ENCODE measurements at places on chromosomes 5 and 9.

DNA sequence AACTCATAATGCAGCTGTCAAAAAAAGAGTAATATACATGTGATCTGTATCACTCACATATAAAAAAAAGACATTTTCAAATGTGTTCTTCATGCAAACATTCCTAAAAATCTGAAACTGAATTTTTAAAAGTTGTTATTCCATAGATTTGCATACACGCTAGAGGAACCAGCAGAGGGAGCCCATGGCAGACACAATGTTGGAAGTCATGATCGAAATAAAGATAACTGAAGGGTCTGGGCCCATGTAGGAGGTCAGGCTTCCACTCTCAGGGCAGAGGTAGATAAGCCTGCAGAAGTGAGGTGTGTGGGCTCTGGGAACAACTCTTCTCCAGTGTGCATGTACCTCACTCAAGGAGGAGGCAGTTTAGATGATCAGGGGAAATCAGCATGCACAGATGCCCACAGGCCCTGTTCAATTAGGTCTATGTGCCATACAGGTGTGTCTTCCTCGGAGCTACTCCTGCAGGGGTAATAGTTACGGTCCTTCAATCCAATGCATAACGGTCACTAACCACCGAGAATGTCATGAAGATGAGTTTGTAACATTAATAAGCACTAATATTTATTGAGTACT, 208.6 kb downstream of the EPB41L4A start:
- DNase-seq: no peak

GRCh38 chr9:71755230-71755629, 13.1 kb downstream of the CEMIP2 start:
- no peak for DNase-seq

GRCh38 chr5:505951-506525, 18.2 kb downstream of the SLC9A3 start:
- DNase-seq: no peak

- no peak for DNase-seq
These were observed 5.4 kb downstream of the CD72 start for GRCh38 chr9:35612843-35613242.

GRCh38 chr9:107228496-107229039, 54.5 kb upstream of the RAD23B start:
- no peak for DNase-seq

DNA sequence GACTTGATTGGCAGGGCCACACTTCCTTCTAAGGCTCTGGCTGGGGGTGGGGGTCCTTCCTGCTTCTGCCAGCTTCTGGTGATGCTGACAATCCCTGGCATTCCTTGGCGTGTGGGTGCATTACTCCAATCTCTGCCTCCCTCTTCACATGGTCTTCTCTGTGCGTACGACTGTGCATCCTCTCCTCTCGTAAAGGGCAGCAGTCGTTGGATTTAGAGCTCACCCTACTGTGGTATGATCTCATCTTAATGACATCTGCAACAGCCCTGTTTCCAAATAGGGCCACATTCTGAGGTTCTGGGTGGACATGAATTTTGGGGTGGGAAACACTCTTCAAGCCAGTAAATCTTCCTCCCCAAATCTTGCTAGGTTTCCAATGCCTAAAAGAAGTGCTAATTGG, 36.8 kb downstream of the ROPN1L start:
- DNase-seq: no peak

GRCh38 chr5:90144625-90145327, 264.8 kb downstream of the CETN3 start:
- no peak for DNase-seq

- no peak for DNase-seq
These were observed 8.5 kb downstream of the FBXL17 start for GRCh38 chr5:108373426-108373825.

- DNase-seq: peak; percentile 67
These were observed 610.9 kb downstream of the RAB3C start for GRCh38 chr5:59193616-59194319.

DNA sequence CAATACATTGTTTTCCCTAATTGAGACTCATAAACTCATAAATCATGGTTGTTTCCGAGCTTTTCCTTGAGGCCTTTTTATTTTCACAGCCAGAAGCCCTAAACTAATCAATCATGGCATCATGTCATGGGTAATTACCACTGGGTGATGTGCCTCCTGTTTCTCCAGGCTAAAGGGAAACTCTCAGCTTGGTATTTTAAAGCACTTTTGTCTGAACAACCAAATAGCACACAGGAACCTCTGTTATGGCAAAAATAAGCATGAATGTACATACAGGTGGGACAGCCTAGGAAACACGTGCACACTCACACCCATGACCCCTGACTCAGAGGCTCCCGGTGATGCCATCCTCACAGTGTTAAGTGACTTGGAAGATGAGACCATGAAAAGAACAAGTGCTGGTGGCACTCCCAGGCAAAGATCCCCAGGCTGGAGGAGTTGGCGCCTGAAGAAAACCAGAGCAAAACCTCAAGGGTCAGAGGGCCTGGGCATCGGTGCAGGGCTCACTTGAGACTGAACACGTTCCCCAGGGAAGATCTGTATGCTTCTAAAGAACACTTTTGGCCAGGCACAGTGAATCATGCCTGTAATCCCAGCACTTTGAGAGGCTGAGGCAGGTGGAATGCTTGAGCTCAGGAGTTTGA, 154.3 kb downstream of the ROR2 start:
- DNase-seq: no peak

GRCh38 chr9:127954831-127955293, 17.2 kb upstream of the DPM2 start:
- DNase-seq: no peak

DNA sequence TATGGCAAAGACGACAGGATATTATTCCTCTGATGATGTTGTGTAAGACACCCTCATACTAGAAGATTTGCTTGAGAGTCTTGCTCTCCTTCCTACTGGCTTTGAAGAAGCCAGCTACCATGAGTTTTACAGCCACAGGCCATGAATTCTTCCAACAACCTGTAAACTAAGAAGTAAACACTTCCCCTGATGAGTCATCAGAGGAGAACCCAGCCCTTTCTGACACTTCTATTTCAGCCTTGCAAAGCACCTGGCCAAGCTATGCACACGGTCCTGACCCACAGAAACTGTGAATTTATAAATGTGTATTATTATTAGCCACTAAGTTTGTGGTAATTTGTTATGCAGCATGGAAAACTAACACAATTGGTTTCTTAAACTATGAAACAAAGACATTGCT, 288.8 kb upstream of the ADAMTSL1 start:
- no peak for DNase-seq

- no peak for DNase-seq
These were observed 245.1 kb upstream of the MEF2C start for GRCh38 chr5:89128092-89128491.

DNA sequence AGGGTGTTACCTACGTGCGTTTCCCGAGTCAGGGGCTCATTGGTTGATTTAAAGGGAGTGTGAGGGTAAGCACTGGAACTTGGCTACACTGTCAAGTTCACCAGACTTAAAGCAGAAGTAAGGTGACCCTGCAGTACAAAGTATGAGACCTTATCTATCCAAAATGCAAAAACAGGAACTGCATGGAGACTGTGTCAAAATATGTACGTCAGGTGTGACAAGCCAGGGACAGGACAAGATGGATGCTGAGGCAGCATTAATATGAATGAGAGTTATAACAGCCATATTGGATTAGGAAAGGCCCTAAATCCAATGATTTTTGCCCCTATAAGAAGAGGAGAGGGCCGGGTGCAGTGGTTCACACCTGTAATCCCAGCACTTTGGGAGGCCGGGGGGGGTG, 15.4 kb upstream of the SUSD3 start:
- DNase-seq: no peak

- peak; percentile 32 for DNase-seq
These were observed 52.0 kb upstream of the KCNIP1 start for GRCh38 chr5:170451747-170452365.

DNA sequence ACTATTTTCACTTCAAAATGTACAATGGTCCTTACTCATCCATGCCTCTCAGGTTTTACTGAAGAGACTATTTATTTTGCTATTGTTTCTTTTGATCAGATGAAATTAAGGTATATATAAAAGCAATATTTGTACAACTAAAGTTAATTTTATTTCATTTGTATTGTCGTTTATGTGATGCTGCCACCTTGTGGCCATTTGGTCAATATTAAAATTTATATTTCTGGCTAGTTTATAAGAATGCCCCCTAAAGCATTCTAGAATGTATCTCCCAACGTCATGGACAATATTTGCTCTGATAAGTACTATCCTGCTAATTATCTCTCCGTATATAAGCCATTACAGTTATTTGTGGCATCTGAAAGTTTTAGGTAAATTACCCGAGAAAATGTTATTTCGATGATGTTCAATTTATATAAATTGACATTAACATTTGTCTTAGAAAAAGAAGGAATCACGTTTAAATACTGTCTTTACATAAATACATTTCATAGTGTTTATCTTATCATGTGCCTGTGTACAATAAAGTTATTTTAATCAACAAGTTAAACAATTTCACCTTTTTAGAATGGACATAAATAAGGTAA, 680.0 kb downstream of the TAF11L14 start:
- no peak for DNase-seq

- DNase-seq: no peak
These were observed 23.6 kb downstream of the LHX6 start for GRCh38 chr9:122205176-122205575.

GRCh38 chr5:113050721-113051382, 74.3 kb downstream of the DCP2 start:
- peak; percentile 64 for DNase-seq

DNA sequence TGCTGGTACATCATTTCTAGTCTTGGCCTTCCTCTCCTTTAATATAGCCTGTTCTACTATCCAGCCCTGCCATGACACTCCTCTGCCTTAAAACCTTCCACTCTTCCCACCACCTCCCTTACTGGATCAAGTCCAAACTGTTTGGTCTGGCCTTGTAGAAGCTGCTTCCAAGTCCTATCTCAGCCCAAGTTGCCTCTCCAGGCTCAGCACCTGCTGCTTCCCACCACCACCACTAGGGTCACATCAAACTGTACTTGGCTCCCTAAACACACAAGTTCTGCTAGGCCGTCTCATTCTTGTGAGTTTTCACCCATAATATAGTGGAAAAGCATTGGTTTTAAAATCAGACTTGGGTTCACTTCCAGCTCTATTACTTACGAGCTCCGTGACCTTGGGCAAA, 1.4 kb downstream of the NDUFA8 start:
- DNase-seq: no peak

DNA sequence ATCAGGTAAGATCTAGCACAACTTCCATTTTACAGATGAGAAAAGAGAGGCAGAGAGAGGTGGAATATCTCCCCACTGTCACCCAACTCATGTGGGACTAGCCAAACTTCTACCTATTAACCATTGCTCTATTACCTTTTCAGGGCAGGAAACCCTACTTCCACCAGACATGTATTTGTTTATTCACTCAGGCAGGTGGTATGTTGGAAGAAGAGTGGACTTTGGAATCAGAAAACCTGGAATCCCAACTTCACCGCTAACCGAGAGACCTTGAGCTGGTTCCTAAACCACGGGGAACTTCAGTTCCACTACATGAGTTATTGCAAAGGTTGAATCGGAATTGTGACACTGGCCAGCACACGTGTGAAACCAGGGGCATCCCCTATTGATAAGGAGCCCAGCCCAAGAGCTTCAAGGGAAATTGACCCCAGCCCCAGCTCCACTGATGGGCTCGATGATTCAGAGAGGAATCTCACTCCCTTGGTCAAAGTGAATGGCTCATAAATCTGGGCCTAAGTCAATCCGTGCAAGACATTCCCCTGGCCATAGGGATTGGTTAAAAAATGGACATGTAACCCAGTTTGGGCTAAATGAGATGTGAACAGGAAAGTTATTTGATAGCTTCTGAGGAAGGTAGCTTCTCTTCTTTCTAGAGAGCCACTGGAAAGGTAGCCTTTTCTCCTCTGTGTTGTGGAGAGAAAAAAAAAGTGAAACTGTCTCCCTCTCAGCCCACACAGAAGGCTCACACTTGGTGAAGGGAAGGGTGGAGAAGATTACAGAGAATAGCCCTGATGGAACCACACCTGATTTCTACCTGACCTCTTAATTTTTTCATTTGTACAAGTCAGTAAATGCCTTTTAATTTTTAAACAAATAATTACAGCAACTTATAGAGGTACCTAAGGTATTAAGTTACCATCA, 5.5 kb upstream of the GLIS3 start:
- no peak for DNase-seq

DNA sequence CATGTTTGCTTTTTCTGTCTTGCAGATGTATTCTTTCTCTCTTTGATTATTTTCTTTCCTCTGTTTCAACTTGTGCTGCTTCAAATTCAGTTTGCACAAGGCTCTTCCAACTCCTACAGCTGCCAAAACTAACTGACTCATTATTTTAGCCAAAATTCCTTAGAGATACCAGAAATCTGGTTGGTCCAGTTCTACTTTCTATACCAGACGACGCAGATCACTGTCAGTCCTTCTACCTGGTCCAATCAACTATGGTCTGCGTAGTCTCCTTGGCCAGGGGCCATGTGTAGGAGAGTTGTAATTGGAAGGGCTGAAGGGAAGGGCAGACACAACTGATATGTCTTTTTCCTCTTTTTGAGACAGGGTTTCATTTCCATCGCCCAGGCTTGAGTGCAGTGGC, 51.9 kb upstream of the JAK2 start:
- DNase-seq: no peak

DNA sequence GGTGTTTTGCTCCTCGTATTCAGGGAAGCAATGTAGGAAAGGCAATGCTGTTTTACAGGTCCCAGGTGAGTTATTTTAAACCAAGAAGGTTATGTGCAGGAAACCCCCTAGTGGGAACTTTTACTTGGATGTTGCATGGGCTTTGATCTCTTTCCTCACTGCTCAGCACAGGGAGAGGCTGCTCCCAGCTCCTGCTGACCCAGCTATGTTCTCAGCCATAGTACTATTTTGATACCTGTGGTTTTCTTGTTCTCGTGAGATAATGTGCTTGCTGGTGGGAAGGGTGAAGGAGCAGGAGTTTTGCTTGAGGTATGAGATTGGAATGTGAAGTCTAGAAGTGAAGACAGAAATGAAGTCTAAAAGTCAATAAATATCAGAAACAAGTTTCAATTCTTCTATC, 265.6 kb upstream of the FBXL7 start:
- DNase-seq: no peak

- DNase-seq: no peak
These were observed 50.6 kb downstream of the RASEF start for GRCh38 chr9:83012168-83012921.

DNA sequence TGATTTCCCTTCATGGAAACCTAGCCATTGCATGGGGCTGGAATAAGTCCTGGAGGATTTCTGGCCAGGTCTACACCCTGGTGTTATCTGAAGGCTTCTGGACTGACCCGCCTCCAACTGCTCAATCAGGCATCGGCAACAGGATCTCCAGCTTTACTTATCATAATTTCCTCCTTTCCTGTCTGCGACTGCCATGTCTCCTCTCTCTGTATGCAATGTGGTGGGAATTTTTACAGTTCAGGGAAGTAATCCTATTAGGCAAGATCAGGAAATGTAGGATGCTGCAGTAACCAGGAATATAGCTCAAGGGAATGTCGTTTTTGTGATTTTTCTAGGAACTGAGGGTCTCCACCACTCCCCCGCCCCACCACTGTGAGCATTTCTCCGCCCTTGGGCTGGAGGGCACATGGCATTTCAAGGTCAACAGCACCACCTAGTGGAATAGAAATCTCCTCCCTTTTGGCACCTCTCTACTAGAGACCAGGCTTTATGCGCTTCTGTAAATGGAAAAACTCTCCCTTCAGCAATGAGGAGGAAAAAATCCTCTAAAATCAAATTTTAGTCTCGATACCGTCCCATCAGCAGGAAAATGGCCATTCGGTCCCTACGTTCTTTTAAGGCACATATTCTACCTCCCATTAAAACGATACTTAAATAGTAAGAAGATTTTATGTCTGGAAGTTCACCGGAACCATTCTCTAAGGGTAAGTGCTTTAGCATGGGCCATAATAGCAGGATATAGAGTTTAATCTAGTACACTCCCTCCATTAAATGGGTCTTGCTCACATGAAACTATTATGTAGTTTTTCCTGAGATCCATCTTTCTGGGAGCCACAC, 93.0 kb downstream of the YTHDC2 start:
- no peak for DNase-seq

Data from GM04503 (cell line).